Astrocyte of the spinal cord (primary cell): ENCODE measurements at places on chromosomes 3 and 15.

DNA sequence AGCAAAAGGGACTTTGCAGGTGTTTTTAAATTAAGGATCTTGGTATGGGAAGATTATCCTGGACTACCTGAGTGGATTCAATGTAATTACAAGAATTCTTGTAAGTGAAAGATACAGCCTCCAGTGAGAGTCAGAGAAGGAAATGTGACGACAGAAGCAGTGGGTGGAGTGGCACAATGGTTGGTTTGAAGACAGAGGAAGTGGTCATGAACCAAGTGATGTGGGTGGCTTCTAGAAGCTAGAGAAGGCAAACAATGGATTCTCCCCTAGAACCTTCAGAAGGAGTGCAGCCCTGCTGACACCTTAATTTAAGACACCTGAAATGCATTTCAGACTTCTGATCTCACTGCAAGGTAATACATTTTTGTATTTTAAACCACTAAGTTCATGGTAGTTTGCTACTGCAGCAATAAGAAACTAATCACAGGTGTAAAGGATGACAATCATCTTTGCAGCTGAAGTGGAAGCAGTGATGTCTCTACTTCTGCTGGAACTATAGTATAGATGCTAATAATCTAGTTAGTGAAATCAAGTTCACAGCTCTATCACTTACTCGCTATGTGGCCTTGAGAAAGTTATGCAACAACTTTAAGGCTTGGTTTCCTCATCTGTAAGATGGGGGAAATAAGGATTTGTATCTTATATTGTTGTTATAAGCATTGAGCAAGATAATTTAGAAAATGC lies 403.4 kb upstream of the SUCLG2 start:
- DNase-seq: no peak

DNA sequence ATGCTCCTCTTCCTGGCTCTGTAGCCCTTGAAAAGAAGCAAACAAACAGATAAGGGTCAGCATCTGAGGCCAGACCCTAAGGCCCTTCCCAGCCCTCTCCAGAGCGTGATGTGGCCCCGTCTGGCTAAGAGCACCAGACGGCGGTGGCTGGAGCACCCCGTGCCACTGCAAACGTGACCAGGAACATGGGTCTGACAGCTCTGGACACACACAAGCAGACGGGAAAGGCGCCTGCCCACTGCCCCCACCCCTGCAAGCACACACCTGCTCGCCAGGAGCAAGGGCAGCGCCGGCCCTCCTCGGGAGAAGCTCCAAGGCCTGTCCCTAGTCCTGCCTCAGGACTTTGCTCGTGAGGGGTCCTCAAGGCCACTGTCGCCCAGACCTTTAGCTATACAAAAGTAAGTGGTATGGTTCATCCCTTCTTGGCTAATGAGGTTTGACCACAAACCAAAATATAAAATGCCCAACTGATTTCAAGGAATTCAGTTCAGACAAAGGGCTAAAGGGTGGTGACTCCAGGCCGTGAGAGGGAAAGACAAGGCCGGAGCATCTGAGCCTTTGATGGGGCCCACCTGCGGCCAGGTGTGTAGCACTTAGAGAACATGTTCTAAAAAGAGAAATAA lies 90.4 kb downstream of the XXYLT1 start:
- no peak for DNase-seq

DNA sequence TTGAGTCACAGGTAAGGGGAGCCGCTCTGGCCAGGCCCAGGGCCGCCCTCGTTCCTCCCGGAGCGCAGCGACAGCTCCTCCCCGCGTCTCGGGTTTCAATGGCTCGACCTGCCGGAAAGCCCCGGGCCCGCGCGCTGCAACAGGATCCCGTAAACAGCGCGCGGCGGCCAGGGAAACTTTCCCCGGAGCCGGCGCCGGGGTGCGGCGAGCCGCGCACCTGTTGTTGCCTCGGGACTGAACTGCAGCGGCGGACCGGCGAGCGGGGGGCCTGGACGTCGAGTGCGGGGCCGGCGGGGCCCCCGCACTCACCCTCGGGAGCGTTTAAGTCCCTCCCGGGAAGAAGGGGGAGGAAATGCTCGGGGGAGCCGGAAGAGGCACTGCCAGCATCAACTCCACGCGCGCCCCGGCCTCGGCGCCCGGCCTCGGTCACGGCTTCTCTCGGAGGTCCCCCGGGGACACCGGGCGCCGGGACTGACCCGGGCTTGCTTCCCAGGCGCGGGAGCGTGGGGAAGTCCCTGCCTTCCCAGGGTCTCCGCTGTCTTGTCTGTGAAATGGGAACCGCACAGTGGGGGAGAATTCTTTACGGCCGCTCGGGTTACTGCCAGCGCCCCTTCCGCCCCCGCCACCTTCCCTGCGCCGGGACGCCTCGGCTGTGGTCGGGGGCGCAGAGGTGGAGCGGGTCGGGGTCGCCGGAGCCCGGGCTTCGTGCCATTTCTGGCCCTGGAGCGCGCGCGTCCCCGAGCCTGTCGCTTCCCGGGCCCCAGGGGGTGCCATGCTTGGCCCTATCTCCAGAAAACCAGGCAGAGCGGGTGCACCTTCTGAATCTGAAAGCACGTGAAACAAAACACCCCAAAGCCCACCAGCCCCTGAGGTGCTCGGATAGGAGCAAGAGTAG lies 7.5 kb upstream of the PGPEP1L start:
- DNase-seq: peak; percentile 66

DNA sequence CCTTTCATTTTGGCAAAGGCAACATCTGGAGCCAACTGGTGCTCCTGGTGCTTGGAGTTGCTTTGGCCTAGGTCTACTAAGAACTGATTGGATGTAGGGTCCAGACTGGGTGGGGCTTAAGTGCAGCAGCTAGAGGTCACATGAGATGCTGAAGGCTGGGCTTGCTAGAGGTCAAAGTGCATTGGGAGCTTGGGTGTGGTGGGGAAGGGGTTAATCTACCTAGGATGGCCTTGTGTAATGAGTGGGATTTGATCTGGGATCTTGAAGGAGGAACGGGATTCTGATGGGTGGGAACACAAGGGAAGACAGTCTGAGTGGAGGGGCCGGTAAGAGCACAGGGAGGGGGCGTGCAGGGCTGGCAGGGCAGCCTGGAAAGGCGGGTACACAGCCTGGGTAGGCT lies 125.5 kb downstream of the RAB11A start:
- DNase-seq: no peak

GRCh38 chr15:27066446-27066845 lies 95.5 kb downstream of the GABRG3 start:
- no peak for DNase-seq

DNA sequence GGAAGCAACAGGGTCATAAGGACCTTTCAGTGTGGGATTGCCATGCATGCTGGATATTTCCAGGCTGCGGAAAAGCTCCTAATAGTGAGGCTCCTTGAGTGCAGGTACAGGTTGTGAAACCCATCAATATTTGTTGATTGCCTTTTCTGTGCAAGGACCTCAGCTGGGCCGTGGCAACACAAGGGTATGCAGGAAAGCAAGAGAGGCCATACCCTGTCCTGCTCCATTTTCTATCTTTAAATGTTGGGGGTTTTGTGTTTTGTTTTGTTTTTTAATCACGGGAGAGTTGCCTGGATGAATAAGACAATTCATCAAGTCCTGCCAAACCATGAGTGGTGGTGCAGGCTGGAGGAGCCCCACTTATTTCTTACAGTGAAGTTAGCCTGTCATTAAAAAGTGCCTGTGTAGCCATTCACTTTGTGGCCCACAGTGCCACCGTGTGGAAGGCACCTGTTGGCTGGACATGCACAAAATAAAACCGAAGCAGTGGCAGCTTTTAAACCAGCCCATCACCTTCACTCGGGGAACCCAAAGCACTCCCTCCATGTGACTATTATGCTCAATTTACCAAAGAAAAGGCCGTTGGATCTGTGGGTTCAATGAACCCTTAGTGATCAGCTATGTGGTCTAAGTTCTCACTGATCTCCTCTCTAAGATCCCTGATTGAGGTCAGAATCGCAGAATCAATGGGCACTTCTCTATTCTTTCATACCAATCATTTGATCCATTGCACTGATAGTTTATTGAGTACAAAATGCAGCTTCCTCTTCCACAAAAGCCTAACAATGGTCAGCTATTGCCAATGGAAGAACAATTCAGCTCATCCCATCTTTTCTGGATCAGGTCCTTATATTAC lies 42.2 kb downstream of the CLDN18 start:
- DNase-seq: peak; percentile 58

DNA sequence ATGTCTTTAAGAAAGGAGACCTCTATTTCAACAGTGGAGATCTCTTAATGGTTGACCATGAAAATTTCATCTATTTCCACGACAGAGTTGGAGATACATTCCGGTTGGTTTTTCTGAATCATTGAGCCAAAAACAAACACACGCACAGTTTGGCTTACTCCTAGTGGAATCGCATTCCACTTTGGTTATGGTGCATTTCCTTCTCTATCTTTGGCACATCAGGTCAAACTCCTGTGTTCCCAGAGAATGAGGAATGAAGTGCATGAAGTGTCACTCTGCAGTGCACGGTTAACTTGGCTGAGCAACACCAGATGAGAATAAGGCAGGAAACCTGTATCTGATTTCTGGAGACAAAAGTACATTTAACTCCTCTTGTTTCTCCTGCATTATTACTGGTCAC lies 38.5 kb downstream of the HDC start:
- peak; percentile 75 for DNase-seq

DNA sequence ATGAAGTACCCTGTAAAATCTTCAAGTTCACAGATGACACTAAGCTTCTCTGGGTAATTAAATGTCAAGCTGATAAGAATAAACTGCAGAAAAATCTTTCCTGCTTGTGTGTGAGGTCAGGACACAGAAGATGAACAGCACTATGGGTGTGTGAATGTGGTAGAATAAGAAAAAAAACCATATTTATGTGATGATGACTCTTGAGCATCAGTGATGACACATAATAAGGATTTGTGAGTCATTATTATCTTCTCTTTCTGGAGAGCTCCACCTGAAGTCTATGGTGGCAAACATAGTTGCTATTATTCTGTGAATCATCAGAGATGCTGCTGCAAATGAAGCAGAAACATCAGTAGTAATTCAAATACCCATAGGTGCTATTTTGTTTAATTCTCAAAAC lies 422.4 kb downstream of the DIPK2A start:
- DNase-seq: no peak

- DNase-seq: peak; percentile 41
Observed at GRCh38 chr3:55440104-55440708, 46.9 kb downstream of the WNT5A start.
